ENCODE measurements at places on chromosomes 4 and X.

DNA sequence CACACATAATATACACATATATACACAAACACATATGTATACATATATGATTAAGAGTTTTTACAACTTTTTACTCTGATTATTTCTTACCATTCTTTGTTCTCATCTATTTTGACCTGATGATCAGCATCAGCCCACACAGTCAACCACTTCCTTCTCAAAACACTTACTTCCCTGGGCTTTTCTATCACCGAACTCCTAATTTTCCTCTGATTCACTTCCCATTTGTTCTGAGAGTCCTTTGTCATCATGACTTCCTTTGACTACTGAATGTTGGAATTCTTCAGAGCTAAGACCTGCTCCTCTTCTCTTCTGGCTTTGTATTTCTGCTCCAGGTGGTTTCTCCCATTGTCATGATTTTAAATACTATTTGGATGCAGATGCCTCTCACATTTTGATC lies 209.5 kb upstream of the AFF2 start:
- DNase-seq = no peak

GRCh38 chr4:79048878-79049277 lies 109.6 kb upstream of the PAQR3 start:
- DNase-seq = no peak

DNA sequence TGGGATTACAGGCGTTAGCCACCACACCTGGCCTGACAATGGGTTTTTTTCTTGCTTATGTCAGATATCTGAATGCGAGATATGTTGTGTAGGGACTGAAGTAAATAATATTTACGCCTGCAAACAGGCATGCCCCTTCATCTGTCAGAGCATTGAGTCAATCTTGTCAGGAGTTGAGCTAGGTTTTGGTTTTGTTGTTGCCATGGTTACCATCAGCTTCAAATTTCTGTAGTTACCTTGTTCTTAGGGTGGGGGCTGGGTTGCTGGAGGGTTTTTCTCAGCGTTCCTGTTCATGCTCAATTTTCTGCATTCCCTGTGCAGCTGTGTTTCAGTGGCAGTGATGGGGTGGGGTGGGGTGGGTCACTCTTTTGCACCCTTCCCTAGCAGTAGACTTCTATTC lies 14.5 kb downstream of the MRPL1 start:
- no peak for DNase-seq

GRCh38 chr4:155512817-155513216 lies 136.1 kb upstream of the MAP9 start:
- no peak for DNase-seq

- DNase-seq = no peak
These were observed 117.2 kb downstream of the MAPK10 start for GRCh38 chr4:86242677-86243076.

DNA sequence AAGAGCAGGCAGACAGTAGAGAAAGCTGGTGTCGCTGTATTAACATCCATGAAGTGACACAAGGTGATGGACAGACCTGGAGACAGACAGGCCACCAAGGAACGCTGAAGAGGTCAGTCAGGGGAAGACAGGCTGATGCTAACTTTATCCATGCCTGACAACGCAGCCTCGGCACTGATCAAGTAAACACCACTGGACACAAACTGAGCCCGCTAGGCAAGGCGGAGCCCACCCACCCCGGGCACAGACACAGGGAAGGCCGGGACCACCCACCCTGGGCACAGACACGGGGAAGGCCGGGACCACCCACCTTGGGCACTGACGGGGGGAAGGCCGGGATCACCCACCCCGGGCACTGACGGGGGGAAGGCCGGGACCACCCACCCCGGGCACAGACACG lies 18.8 kb downstream of the PPP2R3B start:
- no peak for DNase-seq

Measured in stimulated activated CD4-positive, alpha-beta T cell treated with anti-CD3 and anti-CD28 coated beads, Interleukin-4, amount 100 ng/mL, for 24 hours (primary cell).